Brain microvascular endothelial cell (primary cell): ENCODE measurements at places on chromosomes 12 and 14.

DNA sequence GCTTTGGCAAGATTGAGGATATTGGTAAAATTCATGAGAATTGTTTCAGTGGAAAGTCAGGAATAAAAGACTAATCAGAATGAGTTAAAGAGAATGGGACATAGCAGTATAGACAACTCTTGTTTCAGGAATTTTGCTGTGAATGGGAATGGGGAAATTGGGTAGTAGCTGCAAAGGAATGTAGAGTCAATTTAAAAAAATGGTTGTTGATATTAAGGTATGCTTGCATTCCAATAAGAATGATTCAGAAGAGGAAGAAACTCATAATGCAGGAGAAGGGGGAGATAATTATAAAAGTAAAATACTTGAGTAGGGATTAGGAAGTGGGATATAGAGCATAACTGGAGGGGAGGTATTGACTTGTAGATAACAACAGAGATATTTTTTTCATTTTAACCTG lies 40.7 kb downstream of the MNAT1 start:
- DNase-seq: peak; percentile 19

DNA sequence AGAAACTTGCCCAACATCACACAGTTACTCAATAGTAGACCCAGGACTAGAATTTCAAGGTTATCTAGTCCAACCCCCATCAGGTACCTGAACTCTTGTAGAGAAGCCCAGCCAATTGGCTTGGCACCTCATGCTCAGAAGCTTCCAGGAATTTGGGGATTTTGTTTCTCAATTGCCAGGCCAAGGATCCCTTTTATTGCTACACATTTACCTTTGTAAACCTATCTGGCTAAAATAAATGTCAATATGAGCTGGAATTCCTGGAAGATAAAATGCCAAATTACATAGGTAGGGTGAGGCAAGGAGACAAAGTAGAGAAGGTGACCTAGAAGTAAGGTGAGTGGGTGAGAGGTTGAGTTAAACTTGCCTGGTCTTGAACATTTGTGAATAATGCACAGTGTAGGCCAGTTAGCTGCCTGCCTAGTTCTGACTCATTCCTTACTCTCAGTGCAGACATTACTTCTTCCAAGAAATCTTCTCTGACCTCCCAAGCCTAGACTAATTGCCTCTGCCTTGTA lies 36.3 kb downstream of the SDR9C7 start:
- DNase-seq: no peak

DNA sequence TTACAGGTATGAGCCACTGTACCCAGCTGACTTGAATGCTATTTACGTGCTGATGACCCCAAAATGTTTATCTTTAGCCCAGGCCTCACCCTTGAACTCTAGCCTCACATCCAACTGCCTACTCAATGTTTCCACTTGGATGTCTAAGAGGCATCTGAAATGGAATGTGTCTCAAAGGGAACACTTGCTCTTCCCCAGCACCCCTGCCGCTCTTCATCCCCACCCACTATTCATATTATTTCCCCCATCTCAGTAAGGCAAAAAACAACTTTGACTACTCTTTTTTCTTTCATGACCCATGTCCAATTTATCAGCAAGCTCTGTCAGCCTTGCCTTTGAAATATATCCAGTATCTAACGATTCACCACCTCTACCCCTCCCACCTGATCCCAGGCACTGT lies 204.6 kb downstream of the PAWR start:
- no peak for DNase-seq

DNA sequence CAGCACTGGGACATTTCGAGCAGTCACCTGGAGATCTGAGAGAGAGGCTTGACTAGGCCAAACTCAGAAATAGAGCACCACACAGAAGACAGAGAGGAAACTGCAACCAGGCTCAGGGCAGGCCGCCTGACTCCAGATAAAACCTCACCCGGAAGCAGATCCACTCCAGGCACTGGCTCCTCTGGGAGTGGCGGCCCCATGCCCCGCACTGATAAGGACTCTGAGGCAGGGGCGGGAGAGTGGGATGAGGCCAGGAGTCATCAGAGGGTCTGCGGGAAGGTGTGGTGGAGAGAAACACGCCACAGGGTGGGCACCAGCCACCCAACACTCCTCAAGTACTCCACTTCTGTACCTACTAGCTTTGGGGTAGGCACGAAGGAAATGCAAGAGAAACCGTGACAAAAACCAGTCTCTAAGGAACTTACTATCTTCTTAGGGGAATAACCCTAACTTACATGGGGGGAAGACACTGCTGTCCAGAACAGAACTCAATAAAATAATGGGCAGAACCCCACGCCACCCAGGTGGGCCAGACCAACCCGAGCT lies 71.3 kb downstream of the CHGA start:
- DNase-seq: no peak

- DNase-seq: no peak
These were observed 545 bp downstream of the SMARCC2 start for GRCh38 chr12:56188778-56189098.
